ENCODE measurements at places on chromosomes 7 and 10. TPM values are rescaled to one million over a fixed set of nuclear protein-coding genes. Genes with fewer than 3 reads are reported as not detected.

The RPS24 gene
- 4,299 TPM for total RNA-seq

The HMX2 gene
- not detected for total RNA-seq

The NPSR1 gene
- not detected for total RNA-seq

The CACNA2D1 gene
- total RNA-seq, result 24.2 TPM

The TAS2R41 gene
- not detected for total RNA-seq

The OR6V1 gene
- not detected for total RNA-seq

The THSD7A gene
- total RNA-seq, result 0.09 TPM

The SPRN gene
- total RNA-seq, result 2.1 TPM

The OR2A42 gene
- not detected for total RNA-seq

The ST8SIA6 gene
- total RNA-seq, result 1.6 TPM

The CPA4 gene
- 49.9 TPM for total RNA-seq

The AS3MT gene
- total RNA-seq, result 1.0 TPM

The CPA2 gene
- total RNA-seq, result not detected

The TAS2R5 gene
- total RNA-seq, result 0.47 TPM

The SAMD8 gene
- 17.6 TPM for total RNA-seq

The GHRHR gene
- not detected for total RNA-seq

The PTPN20 gene
- total RNA-seq, result 1.0 TPM

The COL28A1 gene
- total RNA-seq, result under 0.01 TPM

The NODAL gene
- total RNA-seq, result not detected

The NEUROD6 gene
- total RNA-seq, result not detected

The ITIH2 gene
- not detected for total RNA-seq

The GRID1 gene
- total RNA-seq, result 0.34 TPM

The LRIT1 gene
- total RNA-seq, result not detected

The UPK3B gene
- total RNA-seq, result 8.6 TPM

The HOXA5 gene
- 1.3 TPM for total RNA-seq

The LRRN3 gene
- 2.9 TPM for total RNA-seq

The CYP2C19 gene
- total RNA-seq, result not detected

The LLCFC1 gene
- total RNA-seq, result not detected

The FANK1 gene
- 4.3 TPM for total RNA-seq

The PRSS58 gene
- total RNA-seq, result not detected

The METTL27 gene
- 7.0 TPM for total RNA-seq

The SOSTDC1 gene
- total RNA-seq, result not detected

The SLC25A40 gene
- total RNA-seq, result 11.2 TPM

The LFNG gene
- total RNA-seq, result 7.9 TPM

The UNCX gene
- not detected for total RNA-seq

The TFEC gene
- not detected for total RNA-seq

The LRGUK gene
- under 0.01 TPM for total RNA-seq

The SPDYE11 gene
- total RNA-seq, result not detected

The SLC13A1 gene
- not detected for total RNA-seq

The NOLC1 gene
- total RNA-seq, result 37.6 TPM

The SPDYE3 gene
- total RNA-seq, result not detected

The POLR2J gene
- 47.8 TPM for total RNA-seq

The STEAP2 gene
- total RNA-seq, result 2.9 TPM

The BRI3 gene
- total RNA-seq, result 63.9 TPM

The SPAG6 gene
- total RNA-seq, result not detected

The CALML5 gene
- not detected for total RNA-seq

The CLDN12 gene
- 17.4 TPM for total RNA-seq

Data from pericardium fibroblast (primary cell).